Naive B cell (primary cell): ENCODE measurements at places on chromosomes 11 and 22. TPM values are rescaled to one million over a fixed set of nuclear protein-coding genes. Genes with fewer than 3 reads are reported as not detected.
A peak's percentile ranks its signal among the peaks of the same experiment; 100 is the strongest.

GRCh38 chr22:17824457-17824856, 50.2 kb upstream of the BID start:
- no peak overlapping the region for H3K4me3 ChIP-seq
- DNase-seq: no peak
- no peak overlapping the region for H3K27ac ChIP-seq
- H3K4me1 ChIP-seq: peaks cover under 1% of the 10 kb centered on the region

- H3K4me3 ChIP-seq: no peak overlapping the region
- H3K36me3 ChIP-seq: no peaks in the 10 kb centered on the region
- H3K27me3 ChIP-seq: no peaks in the 10 kb centered on the region
- H3K27ac ChIP-seq: no peak overlapping the region
- H3K4me1 ChIP-seq: no peaks in the 10 kb centered on the region
Measured at GRCh38 chr11:83608571-83608970, 322.4 kb upstream of the CCDC90B start.

DNA sequence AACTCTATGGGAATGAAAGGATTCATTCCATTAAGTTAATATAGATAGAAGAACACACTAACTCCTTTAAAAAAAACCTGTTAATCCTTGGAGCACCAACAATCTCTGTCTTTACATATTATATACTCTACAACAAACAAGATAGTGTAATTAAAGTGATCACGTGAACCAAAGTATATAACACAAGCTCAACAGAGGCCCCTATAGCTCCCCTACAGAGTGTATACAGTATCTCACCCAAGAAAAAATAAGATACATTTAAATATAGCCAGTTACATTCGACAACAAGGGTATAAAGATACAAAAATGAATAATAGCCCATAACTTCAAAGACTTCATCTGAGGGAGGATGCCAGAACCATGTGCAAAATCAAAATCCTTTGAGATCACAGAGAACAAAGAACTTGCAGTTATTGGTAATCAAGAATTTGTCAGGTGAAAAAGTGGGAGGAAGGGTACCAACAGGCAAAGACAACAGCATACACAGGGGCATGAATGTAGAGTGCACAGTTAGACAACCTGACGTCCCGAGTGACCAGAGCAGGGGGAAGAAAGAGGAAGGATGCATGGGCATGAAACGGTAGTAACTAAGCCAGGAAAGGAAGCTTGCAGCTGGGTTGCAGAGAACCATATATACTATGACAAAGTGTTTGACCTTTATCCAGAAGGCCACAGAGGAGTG, 4.7 kb downstream of the FCHSD2 start:
- H3K27me3 ChIP-seq: no peaks in the 10 kb centered on the region
- peaks cover 66% of the 10 kb centered on the region for H3K4me1 ChIP-seq
- H3K27ac ChIP-seq: peak overlapping the region; percentile 73

Gene SIK2
- 0.39 TPM for polyA plus RNA-seq
